Suppressor macrophage treated with lipopolysaccharide for 1 hour (primary cell): ENCODE measurements at places on chromosomes 6 and 20.
A peak's percentile ranks its signal among the peaks of the same experiment; 100 is the strongest.

DNA sequence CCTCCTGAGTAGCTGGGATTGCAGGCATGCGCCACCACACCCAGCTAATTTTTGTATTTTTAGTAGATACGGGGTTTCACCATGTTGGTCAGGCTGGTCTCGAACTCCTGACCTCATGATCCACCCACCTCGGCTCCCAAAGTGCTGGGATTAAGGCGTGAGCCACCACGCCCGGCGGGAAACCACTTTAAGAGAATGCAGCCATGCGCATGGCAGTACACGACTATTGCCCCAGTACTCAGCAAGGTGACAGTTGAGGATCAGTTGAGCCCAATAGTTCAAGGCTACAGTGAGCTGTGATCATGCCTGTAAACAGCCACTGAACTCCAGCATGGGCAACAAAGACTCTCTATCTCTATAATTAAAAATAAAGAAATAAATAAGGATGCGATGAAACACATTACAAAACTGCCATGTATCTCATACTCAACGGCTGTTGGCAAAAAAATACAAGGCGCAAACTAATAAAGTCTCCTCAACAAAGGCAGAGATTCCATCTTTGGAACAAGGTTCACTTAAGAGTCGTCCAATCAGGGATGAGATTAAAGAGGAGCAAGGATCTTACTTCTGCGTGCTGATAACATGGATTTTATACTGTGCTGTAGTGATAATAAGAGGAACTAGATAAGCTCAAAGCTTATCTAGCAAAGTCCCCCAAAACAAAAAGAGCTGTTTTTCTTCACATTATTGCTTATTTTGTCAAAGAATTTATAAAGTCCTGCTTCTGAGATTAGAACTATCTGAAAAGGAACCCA is 51.1 kb downstream of the STAU1 start:
- DNase-seq: no peak

- DNase-seq: no peak
These were observed 148.1 kb downstream of the UBE3D start for GRCh38 chr6:82917346-82918064.

DNA sequence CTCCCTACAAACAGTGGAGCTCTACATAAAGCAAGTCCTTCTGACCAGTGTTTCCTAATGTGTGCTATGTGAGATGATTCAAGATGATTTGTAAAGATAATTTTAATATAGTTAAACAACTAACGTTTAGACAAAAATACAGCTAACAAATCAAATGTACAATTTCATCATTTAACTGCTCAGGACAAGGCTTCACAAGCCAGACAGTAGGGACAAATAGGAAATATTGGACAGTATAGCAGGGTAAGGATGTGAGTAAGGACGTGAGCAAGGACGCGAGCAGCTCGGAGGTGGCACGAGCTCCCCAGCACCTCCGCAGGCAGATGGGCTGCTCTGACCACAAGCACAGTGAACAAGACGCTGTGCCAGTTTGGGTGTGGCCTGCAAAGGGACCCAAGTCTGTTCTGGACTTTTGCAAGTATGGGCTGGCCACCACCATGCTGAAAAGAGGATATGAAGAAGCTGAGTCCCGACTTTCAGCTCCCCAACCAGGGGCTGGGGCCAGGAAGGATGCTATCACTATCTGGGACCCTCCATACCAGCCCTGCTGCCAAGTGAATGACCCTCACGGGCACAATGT is 14.5 kb downstream of the DIDO1 start:
- DNase-seq: no peak

DNA sequence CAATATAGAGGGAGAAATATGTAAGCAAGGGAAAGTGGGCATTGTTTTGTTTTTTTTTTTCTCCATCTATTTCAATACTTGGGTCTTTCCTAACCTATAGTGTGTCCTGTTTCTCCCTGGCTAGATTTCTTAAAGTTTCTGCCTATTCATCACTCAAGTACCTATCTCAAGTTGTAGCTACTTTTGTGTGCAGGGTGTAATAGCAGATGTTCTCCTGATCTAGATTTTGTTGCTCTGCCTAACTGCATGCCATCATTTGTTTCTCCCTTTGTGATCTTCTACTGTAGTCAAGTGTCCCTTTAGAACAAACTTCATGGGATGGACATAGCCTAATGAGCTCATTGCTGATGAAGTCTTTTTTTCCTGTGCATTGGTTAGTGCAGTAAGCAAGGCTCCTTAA is 45.8 kb downstream of the TOP1 start:
- no peak for DNase-seq

DNA sequence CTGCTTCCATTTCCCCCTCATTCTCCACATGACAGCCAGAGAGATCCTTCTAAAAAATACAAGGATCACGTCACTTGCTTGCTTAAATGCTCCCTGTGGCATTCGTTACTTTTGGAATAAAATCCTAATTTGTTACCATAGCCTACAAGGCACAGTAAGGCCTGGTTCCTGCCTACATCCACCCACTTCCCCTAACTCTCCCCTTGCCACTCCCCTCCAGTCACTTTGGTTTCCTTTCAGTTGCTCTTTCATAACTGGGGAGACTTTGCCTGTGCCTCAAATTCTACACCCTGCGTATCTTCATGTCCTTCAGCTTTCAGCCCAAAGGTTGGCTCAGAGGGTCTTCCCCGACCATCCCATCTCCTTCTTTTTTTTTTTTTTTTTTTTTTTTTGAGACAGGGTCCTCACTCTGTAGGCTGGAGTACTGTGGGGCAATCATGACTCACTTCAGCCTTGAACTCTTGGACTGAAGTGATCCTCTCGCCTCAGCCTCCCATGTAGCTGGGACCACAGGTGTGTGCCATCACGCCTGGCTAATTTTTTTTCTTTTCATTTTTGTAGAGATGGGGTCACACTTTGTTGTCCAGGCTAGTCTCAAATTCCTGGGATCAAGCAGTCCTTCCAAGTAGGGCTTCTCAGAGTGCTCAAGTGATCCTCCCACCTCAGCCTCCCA is 12.5 kb downstream of the ID1 start:
- DNase-seq: peak; percentile 86

- no peak for DNase-seq
These were observed 74.9 kb downstream of the FOXO3 start for GRCh38 chr6:108635505-108636226.

GRCh38 chr6:128204616-128205015 is 303.8 kb upstream of the THEMIS start:
- no peak for DNase-seq

- DNase-seq: no peak
These were observed 9.2 kb downstream of the CPNE5 start for GRCh38 chr6:36829919-36830544.
